ENCODE measurements at places on chromosomes 16 and 17.

GRCh38 chr16:27824006-27824405, 239.5 kb downstream of the GSG1L start:
- DNase-seq = no peak

DNA sequence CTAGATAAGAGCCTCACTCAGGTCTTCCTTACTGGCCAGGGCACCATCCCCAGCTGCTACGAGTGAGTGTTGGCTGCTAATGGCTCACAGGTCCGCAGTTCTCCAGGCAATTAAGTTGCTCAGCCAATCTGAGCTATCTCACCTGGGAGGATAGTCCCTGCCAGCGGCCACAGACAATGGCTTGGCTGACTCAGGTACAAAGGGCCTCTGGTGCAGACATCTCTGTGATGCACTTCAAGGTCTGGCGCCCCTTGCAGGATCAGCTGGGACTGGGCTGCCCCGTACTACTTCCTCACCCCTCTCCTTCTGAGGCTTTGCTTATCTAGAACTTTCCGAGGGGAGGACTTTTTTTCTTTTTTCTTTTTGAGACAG, 49.2 kb upstream of the EMP2 start:
- no peak for DNase-seq

GRCh38 chr17:35167666-35168065, 20.0 kb downstream of the UNC45B start:
- peak; percentile 56 for DNase-seq

DNA sequence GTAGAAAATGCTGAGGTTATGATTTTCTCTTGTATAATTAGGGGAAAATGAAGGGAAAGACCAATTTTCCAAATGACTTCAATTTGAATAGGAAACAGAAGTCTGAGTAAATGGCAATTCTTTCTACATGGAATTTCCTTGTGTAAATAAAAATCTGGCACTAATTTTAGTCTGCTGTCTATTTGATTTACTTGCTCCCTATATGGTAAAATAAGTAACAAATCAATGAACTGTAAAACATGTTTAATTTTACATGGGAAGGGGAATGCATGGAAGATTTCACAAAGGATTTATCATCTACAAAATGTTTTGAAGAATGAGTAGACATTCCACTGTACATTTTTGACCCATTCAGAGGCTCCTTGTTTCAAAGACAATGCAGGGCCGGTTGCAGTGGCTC, 811.6 kb upstream of the GOT2 start:
- no peak for DNase-seq

DNA sequence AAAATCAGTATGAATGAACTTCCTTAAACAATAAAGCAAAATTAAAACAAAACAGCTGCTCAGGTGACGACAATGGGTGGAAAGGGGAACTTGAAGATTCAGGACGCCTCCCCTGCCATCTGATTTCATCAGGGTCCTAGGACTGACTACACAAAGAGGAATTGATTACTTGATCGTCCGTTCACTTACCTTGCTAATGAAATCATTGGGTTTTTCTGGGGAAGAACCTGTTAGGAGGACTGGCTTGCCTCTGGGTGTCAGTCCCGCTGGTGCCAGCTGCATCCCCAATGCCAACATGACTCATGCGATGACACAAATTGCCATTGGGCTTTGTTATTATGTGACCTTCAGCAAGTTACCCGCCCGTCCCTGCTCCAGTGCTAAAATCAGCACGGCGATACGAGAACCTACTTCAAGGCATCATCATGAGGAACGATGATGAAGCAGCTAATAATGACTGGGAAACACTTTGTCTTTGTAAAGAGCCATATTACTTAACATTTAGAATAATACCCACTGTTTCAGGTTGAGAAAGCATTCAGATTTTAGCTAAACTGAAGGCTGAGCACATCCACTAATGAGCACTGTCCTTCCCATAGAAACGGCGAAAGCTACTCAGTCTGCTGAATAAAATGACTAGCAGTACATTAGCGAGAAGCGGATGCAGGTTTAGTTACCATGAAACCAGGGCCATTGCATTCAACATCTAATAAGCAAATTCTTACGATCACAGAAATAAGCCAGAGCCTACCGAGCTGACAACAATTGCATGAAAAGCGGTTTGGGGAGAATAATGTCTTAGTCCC, 139.4 kb downstream of the ZFHX3 start:
- DNase-seq = no peak

- DNase-seq = peak; percentile 74
Observed at GRCh38 chr16:53872248-53873221, 168.6 kb downstream of the FTO start.

GRCh38 chr17:47857551-47858455, 6.8 kb upstream of the SP6 start:
- no peak for DNase-seq

- DNase-seq = no peak
Observed at GRCh38 chr17:57271821-57272220, 15.5 kb downstream of the MSI2 start.

DNA sequence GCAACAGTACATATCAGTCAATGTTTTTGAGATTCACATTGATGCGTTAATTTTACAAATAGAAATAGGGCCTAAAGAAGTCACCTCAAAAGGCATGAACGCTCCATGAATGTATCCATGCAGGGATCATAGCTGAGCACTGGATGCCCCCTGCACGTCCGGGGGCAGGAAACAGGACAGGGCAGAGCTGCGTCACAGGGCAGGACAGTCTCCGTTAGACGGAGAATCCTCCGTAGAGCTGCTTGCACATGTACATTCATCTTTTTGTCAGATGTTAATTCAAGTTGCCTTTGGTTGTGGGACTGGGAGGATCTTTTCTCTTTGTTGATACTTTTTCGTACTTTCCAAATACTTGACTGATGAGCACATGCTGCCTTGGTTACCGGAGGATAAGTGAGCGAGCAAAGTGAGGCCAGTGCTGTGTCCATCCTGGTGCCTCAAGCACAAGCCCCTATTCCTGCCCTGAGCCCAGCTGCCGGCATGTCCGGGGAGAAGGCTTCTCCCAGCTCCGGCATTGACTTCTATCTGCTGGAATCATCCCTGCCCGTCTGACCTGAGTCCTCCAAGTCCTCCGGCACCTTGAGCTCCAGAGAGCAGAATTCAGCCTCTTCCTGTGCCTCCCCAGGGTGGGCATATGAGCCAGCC, 15.0 kb downstream of the GAA start:
- no peak for DNase-seq

Measured in HFFc6 (cell line).